Activated CD4-positive, alpha-beta T cell treated with anti-CD3 and anti-CD28 coated beads, Interleukin-2, amount 50 U/mL, for 24 hours (primary cell): ENCODE measurements at places on chromosomes 4 and X.
A peak's percentile ranks its signal among the peaks of the same experiment; 100 is the strongest.

DNA sequence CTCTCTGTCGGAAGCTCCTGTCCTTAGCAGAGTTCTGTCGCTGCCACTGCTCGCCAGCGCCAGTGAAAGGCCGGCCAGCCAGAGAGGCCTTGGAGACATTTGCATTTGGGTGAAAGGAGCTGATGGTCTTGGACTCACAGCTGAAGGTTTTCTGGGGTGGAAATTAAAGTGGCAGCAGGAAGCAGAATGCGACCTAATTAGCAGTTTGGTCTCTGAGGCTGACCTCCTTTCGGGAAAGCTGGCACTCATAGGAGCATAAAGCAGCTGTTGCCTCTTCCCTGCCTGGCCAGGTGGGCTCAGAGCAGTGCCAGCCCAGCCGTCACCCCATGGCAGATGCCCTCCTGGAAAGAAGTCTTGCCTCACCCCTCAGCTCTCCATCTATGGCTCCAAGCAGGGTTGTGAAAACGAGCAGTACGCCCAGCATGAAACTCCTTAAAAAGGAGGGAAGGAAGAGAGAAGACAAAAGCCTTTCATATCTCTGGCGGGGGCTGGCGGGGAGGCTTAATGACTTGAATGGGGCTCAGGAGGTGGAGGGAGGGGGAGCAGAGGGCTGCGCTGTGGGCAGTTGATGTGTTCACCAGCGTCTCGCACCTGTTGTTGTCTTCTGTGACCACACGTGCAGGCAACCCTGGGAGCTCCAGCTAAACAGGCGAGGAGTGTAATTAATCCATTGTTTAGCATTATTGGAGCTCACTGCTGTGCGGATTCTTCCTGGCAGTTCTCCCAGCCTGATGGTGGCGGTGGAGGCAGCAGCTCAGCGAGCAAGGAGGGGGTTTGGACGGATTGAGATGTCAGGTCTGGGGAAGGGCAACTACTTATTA, 264.0 kb downstream of the MID1IP1 start:
- no peak for DNase-seq

DNA sequence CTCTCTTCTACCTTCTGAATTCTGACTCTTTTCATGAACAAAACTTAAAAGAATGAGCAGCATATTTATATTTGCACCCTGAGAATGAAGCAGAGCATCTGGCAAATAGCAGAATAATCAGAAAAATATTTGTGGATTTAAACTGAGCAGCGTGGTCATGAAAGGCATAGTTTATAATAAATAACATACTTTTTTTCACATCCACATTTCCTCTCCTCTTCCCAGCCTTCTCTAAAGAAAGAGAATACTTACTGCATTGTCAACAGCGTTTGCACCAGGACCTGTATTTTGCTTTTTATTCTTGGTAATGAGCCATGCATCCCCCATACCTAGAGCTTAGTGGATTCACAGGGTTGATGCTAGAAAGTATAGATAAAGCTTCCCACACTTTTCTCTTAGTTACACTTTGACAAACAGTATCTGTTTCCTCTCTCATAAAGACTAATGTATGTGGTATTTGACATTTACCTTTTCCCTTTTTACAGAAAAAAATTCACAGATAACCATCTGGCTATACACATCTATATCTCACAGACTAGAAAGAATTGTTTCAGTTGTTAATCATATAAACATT, 131.5 kb downstream of the PRSS12 start:
- DNase-seq = no peak

DNA sequence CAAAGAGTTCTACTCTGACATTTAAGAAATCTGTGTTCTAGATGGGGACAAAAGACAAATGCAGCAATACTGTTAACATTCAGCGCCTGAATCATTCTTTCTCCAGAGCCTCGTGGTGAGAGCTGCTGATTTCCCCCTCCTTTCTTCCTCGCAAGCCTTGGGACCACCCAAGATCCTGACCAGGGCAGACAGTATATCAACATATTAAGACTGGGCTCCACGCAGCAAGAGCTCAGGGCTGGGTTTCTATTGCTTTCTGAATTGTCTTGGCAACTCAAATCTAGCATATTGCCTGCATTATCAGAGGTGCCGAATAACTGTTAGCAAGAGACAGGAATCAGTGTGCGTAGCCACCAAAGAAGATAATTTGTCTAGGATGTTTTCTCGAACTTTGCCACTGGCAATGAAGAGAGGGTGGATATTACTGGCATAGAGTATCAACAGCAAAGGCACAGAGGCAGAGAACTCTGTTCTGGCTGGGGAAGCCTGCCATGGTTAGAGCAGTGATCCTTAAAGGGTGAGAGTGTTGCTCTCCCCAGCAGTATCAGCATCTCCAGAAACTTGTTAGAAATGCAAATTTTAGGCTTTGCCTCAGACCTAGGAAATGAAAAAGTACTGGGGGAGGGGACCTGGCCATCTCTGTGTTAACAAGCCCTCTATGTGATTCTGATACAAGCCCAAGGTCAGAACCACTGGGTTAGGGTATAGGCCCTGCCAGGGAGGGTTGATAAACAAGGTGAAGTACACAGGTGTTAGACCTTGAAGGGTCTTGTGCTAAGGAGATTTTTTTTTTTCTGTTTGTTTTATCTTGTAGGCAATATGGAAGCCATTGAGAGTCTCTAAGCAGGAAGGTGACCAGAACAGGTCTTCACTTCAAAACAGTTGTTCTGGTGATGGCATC, 46.2 kb upstream of the MID1IP1 start:
- no peak for DNase-seq

DNA sequence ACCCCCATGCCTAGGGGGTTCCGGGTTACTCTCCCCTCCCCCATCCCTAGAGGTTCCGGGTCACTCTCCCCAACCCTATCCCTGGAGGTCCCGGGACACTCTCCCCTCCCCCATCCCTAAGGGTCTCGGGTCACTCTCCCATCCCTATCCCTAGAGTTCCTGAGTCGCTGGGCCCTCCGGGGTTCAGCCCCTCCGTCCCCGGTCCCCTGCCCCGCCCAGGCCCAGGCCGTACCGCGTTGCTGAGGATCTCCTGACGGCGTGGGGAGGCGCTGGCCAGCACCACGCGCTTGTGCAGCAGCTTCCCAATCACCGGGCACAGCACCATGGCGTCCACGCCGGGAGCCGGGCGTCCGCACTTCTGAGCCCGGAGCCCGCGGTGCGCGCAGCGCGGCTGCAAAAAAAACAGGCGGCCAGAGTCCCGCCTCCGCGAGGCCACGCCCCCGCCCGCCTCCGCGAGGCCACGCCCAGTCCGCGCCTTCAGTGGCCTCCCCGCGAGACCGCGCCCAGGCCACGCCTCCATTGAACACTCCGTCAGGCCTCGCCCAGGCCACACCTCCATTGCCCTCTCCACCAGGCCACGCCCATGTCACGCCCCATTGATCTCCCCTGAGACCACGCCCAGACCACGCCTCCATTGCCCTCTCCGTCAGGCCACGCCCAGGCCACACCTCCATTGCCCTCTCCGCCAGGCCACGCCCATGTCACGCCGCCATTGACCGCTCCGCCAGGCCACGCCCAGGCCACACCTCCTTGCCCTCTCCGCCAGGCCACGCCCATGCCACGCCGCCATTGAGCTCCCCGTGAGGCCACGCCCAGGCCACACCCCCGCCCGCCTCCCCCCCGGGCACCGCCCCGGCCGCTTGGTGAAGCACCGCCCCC, at the start of gene ASMTL:
TSS of gene ASMTL (minus strand) at position 394 of the 879 bp plus-strand sequence. CDS start at position 325, 69 bp downstream.
- peak; percentile 100 for DNase-seq

DNA sequence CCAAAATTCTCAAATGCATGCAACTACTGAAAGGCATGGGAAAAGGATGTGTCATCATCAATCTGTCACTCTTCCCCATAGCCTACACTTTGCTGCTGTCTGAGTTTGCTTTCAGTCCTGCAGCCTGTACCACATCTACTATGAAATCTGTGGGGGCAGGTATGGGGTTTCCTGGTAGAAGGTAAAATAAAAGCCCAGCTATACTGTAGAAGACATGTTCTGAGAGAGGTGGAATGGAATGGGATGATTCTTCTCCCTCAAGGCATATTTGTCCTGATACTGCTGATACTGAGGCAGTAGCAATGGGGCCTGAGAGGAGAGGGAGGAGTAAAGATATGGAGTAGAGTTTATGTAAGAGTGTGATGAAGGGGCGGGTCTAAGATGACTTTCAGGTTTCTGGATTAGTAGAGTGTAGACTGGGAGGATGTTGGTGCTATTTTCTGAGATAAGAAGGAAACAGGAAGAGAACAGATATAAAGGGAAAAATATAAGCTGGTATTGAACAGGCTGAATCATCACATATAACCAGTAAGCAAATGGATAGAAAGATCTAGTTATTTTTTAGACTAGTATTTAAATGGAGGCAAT, 38.7 kb upstream of the GYPA start:
- no peak for DNase-seq

- no peak for DNase-seq
These were observed 497 bp upstream of the GRPEL1 start for GRCh38 chr4:7068279-7068842.

DNA sequence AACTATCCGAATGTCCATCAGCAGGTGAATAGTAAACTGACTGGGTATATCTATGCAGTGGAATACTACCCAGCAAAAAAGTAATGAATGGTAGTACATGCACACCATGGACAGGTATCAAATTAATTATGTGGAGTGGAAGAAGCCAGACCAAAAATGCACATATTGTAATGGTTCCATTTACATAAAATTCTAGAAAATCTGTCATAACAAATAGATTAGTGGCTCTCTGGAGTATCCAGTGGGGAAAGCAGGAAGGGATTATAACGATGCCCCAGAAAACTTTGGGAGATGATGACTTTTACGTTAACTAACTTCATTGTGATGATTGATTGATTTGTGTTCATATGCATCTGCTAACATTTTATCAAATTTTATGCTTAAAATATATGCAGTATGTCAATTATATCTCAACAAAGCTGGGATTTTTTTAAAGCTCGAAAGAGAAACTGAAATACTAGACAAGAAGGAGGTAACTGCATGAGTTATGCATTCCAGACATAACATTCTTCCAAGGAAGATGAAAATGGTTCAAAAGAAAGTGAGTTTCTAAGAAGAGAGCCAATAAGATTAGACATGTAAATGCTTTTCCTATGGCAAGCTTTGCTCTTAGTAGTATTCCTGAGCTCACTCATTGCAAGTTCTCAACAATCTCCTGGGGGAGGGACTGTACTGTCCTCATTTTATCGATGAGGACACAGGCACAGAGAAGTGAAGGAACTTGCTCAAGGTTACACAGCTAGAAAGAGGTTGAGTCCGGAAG, 58.6 kb upstream of the MSX1 start:
- DNase-seq = no peak

DNA sequence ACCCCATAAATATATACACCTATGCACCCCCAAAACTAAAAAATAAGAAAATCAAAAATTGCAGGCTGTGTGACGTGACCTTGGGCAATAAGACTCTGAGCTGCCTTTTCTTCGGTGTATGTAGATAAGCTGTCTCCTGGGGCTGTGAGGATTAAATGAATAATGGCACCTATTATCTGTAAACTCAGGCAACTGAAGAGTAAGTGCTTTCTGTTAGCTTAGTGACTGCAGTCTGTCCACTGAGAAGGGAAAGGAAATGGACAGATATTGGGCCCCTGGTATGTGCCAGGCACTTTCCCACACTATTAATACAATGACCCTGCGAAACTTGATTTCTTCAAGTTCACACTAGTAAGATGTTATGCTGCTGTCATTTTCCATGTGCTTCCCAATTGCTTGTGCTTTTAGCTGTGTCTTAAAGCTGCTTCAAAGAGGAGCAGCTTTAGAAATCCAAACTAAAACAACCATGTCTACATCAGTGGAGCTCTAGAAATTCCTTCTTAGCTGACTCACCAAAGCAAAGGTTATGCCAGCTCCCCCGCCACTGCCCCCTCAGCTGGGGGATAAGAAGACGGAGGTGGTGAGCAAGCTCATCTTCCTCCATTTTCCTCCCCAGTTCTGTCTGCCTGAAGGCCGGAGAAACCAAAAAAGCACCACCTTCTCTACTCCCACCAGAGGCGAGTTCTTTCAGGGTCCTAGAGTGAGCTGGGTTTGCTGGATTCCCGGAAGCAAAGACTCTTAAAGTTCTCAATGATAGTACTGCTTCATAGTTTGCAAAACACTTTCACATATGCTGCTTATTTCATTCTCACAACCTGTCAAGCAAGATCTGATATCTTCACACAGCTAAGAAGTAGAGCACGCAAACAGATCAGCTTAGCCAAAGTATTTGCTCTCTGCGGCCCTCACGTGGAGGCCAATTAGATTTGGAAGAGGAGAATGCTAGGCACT, 8.8 kb upstream of the DGAT2L6 start:
- no peak for DNase-seq

DNA sequence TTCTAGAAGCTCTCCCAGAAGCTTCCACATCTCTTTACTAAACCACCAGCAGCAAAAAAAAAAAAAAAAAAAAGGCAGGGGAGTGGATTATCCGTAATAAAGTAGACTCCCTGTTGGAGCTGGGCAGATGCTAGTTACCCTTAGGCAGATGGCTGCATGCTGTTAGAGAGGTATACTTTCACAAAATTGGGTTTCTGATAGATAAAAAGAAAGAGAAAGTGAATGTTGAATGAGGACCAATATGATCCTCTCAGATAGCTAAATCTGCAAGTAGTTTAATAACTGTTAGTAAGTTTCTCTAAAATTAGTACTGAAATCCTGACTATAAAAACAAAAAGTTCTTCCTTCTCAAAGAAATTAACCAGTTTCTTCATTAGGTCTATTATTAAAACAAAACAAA, 195.4 kb downstream of the ANAPC10 start:
- no peak for DNase-seq

DNA sequence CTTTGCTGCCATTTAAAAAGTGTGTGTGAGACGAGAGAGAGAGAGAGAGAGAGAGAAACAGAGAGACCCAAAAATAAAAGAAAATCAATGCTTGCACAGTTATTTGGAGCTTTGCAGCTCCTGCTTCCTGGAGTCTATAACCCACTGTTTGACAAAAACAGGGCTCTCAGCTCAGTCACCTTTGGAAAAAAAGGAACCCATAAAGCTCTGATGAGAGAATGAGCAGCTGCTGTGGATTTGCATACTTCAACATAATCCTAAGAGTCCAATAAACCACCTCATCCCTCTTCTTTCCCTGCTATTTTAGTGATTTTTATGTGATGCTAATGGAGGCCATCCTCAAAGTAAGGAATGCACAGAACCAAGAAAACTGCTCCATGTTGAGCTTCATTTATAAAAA, 50.3 kb downstream of the USP26 start:
- no peak for DNase-seq

DNA sequence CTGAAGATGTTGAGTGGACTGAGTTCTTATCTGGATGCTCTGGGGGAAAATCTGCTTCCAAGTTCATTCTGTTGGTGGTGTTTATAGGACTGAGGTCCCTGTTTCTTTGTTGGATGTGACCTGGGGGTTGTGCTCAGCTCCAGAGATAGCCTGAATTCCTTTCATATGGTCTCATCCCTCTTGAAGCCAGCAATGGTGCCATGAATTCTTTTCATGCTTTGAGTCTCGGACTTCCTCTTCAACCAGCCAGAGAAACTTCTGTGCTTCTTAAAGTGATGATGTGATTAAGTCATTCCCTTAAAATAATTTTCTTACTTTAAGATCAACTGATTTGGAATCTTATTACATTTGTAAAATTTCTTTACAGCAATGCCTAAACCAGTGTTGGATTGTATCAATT, 233.8 kb upstream of the UGT8 start:
- no peak for DNase-seq

DNA sequence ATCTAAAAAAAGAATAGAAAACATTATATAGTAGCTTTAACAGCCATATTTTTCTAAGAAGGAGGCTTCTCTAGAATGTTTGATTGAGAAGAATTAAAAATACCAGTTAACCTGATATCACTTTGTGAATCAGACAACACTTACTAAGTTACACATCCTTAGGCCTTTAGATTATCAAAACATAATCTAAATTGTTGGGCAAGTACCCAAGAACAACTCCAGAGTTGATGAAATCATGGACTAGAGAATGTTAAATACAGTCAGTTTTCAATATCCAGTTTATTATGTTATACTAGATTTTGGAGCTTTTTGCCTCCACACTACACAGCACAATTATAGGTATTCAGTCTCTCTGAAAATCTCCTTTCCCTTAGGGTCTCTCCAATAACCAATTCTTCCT, 39.6 kb downstream of the ARL13A start:
- DNase-seq = no peak
